ENCODE measurements at places on chromosomes 6 and 20.

DNA sequence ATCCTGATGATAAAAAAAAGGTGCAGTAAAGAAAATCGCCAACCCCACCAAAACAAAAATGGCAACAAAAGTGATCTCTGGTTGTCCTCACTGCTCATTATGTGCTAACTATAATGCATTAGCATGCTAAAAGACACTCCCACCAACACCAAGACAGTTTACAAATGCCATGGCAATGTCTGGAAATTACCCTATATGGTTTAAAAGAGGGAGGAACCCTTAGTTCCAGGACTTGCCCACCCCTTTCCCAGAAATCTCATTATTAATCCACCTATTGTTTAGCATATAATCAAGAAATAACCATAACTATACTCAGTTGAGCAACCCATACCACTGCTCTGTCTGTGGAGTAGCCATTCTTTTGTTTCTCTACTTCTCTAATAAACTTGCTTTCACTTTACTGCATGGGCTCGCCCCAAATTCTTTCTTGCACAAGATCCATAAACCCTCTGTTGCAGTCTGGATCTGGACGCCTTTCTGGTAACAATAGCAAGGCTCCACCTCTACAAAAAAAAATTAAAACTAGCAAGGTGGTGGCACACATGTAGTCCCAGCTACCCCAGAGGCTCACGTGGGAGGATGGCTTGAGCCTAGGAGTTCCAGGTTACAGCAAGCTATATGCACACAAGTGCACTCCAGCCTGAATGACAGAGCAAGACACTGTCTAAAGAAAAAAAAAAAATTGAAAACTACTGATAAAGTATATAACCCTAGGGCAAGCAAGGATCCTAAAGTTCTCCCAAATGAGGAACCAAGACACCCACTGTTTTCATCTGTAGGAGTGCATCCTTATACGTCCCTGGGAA lies 278.8 kb upstream of the JARID2 start:
- DNase-seq: no peak

- DNase-seq: no peak
These were observed 7.5 kb downstream of the DEF6 start for GRCh38 chr6:35305117-35305516.

DNA sequence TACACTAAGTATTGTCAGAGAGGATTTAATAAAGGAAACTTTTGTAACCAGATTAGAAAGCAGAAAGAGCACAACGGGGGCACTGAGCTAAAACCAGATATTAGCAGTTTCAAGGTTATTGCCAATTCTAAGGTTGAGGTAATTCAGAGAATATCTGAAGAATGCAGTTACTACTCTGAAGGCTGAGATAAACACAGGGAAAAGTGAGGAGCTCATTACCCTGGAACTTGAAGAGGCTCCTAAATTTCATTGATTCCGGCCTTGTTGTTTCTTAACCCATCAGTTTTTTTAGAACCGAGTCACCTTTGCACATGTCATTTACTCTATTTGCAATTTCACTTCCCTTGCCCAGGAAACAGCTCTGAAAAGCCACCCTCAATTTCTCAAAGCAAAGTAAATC lies 72.4 kb upstream of the BTBD3 start:
- no peak for DNase-seq

- DNase-seq: no peak
These were observed 137.2 kb downstream of the FARS2 start for GRCh38 chr6:5398530-5398929.

DNA sequence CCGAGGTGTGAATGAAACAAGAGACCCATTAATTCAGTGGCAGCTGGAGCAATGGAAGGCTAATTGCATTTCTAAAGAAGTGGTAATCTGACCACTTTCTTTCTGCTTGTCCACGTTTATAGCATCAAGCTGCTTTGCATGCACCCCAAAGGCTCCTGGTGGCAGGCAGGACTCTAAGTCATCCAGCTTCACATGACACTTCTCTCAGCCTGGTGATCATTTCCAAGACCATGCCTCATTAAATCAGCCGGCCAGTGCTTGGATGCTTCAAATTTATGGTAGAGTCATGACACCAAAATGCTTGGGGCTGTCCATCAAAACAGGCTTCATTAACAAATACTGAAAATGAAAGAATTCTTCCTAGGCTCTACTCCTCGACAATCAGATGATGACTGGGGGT lies 614.9 kb downstream of the DOK5 start:
- no peak for DNase-seq

GRCh38 chr6:165081944-165082532 lies 227.4 kb downstream of the C6orf118 start:
- no peak for DNase-seq

GRCh38 chr6:20669571-20670314 lies 135.5 kb downstream of the CDKAL1 start:
- no peak for DNase-seq

GRCh38 chr6:149855040-149855654 lies 9.0 kb downstream of the LRP11 start:
- peak; percentile 76 for DNase-seq

DNA sequence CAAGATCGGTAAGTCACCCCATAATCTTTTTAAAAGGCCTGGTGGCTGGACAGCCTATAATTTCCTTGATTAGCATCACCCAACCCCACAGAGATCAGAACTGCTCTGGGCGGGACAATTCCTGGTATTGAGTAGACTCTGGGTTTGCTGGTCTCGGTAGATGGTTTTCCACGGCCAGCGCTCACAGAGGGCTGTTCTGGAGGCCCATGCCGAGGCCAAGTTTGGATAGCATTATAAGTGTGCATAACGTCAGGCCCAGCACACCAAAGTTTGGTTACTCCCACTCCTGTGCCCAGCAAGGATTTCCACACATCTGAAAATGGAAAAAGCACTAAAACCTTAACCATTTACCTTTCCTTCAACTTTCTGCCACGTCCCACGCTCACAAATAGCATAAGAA lies 104.7 kb upstream of the RREB1 start:
- no peak for DNase-seq

DNA sequence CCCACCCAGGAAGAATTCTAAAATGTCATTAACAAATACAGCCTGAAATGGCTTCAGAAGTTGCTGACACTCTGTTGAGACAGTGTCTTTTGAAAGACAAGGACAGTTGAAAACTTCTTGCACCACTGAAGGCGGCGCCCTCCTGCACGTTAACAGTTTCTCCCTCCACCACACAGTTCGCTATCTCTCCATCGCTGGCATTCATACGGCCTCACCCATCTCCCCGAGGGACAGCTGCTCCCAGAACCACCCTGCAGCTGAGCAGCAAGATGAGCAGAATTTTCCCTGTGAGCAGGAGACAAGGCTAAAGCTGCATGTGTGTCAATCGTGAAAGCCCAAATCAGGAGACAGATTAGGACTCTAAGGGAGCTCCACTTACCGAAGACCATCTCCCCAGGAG lies 113.3 kb downstream of the LY86 start:
- no peak for DNase-seq

- DNase-seq: no peak
These were observed at the start of gene DAAM2 for GRCh38 chr6:39791850-39792539. TSS of gene DAAM2 (plus strand) at chr6:39792376. CDS start at chr6:39856303, 63,927 bp downstream.

- DNase-seq: no peak
These were observed 49.4 kb upstream of the TULP1 start for GRCh38 chr6:35562060-35562459.

GRCh38 chr6:159061805-159062563 lies 17.2 kb upstream of the TAGAP start:
- no peak for DNase-seq

DNA sequence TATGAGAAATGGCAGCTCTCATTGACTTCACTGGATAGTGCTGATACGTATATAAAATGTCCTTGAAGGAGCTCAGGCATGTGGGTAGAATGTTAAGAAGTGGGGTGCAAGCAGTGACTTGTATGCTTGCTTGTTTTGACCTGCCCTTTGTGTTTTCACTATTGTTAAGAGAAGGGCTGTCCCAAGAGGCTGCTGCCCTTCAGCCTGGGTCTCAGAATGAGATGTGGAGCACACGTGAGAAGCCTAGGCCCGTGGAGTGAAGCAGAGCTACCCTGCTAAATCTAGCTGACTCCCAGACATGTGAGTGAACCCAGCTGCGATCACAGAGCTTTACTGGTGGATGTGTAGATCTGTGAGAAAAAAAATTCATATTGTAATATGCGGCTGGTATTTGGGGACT lies 305.3 kb upstream of the RGS17 start:
- DNase-seq: no peak

DNA sequence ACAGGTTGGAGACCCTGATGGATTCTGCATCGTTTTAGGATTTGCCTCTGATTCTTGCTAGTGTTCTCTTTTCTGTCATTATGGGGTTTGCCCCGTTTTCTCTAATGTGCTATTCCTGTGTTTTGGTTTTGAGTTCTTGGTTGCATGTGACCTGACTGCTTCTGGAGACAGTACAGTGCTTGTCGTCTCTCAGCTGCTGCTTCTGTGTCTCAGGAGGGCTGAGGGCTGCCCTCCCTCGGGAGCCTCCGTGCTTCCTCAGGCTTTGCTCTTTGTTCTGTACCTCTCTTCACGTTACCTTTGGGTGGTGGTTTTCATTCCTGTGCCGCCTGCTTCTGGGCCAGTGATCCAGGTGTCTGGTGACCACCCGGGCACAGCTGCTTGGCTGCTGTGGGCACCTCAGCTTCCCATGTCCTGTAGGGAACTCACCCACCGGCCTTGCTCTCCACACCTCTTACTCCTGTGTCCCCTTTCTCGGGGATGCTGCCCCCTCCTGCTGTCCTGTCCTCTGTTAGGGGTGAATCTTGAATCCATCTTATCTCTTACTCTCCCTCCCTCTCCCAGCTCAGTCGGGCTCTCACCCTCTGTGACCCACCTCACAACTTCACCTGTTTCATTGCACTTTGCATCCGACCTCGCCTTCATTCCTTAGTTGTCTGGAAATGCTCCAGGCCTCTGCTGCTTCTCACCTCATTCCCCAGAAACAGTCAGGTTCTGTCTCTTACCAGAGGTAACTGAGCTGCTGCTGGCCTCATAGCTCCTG lies 33.2 kb downstream of the PANK2 start:
- DNase-seq: no peak

DNA sequence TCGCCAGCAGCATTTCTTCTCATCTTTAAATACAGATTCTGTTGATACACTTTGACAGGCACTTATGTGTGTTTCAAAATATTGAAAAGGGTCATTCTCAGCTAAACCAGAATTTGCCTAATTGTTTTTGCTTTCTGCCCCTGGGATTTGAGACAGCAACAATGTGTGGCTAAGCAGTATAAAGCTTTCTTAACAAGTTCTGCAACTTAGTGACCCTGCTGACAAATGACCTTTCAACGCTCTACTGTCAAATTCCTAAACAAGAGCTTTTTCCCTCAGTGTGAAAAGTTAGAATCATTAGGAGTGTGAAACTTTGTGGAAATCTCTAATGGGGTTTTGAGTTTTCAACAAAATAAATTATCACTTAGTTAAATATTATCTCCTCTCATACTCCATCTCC lies 414.6 kb downstream of the RFPL4B start:
- no peak for DNase-seq

GRCh38 chr6:135941275-135942025 lies 89.9 kb downstream of the PDE7B start:
- no peak for DNase-seq

DNA sequence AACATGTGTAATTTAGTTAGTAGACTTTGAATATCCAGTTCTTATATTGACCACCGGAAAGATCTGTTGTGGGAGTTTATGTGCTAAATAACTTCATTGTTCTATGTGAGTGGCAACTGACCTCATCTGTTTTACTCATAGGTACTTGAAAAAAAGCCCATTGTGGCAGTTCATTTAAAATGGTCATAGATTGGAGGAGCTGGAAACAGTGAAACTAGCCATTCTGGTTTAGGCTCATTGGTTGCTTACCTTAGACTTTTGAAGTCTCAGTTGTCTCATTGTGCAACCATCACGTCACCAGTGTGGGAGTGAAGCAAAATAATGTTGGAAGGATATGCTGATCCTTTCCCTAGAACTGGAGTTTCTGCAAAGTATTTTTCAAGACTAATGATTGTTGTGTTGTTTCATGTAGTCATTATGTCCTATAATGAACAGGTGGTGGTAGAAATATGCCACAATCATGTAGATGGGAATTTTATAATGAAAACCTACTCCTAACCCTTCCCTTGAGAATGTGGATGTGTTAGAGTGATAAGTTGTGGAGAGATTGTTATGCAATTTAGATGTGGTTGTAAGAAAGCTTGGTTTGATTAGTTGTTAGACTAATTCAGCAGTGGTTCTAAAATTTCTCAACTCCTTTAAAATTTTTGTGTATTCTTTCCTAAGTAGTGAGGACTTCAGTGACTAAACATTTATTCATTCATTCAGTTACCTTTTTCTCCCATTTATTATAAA lies 18.3 kb downstream of the DSP start:
- no peak for DNase-seq

DNA sequence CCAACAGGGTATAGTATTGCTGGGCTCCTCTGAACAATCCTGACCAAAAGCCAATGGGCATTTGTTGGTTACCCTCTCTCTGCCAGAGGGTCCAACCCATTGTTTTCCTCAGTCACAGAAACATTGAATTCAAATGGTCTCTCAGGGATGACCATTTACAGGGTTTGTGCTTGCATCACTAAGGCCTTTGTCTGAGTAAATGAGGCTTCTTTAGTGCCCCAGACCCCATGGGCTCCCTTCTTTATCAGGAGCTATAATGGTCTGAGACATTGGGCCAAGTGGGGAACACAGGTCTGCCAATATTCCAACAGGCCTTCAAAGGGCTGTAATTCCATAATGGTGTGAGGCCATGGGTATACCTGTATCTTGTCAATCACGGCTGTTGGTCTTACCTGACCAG lies 27.1 kb downstream of the GSTA2 start:
- no peak for DNase-seq

GRCh38 chr6:126181890-126182289 lies 158.0 kb upstream of the CENPW start:
- DNase-seq: no peak

DNA sequence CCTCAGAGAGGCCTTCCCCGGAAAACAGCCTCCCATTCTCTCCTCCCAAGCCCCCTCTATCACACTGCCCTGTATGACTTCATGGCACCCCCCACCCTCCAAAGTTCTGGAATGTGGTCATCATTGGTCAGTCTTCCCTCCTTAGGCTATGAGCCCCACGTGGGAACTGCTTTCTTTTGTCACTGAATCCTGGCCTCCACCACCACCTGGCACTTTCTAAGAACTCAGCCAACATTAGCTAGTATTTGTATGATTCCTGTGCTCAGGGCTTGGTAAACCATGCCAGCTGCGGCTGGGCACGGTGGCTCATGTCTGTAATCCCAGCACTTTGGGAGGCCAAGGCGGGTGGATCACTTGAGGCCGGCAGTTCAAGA lies 8.4 kb upstream of the E2F1 start:
- DNase-seq: no peak

- no peak for DNase-seq
These were observed 13.5 kb downstream of the EFCAB8 start for GRCh38 chr20:32872266-32872665.

DNA sequence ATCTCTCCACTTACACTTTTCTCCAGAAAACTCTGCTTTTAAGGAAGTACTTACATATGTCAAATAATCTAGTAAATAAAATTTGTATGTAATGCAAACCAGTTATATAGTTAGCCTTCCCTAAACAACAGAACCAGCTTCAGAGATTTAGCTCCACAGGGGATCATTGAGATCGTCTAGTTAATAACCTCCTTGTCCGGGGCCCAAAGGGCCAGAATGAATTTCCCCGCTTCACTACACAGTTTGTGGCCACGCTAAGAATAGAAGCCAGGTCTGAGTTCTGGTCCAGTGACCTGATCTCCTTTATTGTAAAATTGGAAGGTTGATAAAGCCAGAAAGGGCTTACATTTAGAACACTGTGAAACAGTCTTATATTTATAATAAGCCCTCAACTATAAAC lies 245.2 kb downstream of the TPBG start:
- no peak for DNase-seq
